ENCODE measurements at places on chromosomes 4 and X. TPM values are rescaled to one million over a fixed set of nuclear protein-coding genes. Genes with fewer than 3 reads are reported as not detected.

DNA sequence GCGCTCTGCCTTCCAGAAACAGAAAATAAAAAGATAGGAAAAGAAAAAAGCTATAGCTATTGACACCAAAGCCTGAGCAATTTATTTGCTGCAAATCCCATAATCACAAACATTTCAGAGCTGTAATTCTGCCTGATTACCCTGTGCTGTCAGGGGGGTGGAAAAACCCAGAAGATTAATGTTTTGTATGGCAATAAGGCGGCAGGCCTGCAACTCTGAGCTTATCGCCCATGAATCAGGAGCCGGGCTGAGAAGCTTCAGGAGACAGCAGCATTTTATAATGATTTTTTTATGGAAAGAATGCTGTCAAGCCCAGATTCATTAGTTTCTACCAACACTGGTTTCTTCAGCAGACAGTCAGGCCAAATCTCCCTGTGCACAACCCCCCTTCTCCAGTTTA is 82.6 kb upstream of the TMEM164 start:
- no peak for DNase-seq

DNA sequence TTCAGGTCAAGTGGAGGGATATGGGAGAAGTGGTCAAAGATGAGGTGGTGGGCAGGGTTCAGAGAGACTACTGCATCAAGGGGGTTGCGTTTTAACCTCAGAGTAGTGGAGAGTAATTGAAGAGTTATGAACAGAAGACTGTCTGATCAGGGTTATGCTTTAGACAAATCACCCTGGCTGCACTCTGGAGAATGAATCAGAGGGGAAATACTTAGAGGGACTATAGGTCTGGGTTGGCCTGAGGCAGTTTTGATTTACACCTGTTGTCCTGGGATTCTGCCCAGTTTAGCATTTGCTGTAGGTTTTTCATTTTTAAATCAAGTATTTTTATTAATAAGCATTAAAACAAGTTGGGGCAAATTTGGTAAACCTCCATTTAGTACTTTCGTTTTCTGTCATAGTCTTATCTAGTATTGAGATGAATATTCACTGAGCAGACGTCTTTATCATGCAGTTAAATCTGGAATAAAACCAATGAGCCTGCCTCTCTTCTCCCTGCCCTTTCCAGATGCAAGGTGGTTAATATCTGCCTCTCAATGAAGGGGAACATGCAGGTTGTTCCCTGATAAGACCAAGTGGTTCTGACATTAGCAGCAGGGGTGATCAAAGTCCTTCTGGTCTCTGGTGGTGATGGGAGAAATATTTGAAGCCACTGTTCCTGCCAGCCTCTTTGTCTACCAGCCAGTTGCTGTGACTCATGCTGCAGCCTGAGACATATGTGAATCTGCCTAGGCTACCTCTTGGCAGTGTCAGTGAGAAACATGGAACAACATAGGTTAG is 116.0 kb upstream of the RPS6KA3 start:
- peak; percentile 57 for DNase-seq

- no peak for DNase-seq
Measured at GRCh38 chr4:152689615-152690501, 10.1 kb upstream of the TMEM154 start.

DNA sequence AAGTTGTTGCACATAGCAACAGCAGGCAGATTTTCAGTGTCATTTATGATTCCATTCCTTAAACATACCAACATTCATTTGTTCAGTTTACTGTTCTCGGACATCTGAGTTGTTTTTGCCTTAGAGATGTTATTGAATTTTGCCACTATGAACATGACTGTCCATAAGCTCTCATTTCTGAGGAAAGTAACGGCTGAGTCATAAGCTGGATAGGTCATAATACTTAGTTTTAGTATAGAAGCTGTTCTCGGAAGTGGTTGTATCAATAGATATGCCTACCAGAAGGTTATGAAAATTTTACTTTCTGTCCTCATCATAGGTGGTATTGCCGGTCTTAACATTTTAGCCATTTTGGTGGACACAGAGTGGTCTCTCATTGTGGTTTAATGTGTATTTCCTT is 157.1 kb upstream of the CLNK start:
- no peak for DNase-seq

- DNase-seq = no peak
Measured at GRCh38 chr4:9901257-9901656, 119.8 kb downstream of the DRD5 start.

DNA sequence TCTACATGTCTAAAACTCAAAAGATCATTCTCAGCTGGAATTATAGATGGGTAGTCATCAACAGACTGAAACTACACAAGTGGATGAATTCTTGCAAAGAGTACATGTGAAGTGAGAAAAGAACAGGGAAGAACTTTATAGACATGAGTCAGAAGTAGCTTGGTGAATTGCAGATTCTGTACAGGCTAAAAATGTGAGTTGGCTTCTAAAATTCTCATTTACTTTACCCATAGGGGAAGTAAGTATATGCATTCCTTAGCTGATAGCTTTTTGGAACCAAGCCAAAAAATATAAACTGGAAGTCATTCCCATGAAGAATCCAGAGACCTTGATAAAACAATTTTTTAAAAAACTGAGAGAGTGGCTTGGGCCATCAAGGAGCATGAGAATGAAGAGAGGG is 584.2 kb upstream of the FTHL17 start:
- DNase-seq = no peak

DNA sequence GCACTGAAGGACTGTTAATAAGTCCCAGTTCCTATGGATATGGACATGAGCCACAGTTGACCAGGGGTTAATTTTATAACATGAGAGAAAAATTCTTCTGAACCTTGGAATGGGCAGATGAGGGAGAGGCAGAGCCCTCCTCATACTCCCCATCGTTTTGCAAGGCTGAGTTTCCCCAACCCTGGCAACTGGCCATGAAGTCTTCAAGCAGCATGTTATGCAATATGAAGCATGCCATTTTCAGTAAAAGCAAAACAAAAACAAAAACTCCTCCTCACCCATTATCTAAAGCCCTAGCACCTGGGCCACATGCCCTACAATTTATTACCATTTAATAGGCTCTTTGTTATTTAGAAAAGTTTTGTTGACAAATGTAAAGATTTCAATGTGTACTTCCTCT is 64.5 kb downstream of the GPC4 start:
- no peak for DNase-seq

GRCh38 chrX:130211415-130212186 is 39.8 kb downstream of the RAB33A start:
- DNase-seq = no peak

DNA sequence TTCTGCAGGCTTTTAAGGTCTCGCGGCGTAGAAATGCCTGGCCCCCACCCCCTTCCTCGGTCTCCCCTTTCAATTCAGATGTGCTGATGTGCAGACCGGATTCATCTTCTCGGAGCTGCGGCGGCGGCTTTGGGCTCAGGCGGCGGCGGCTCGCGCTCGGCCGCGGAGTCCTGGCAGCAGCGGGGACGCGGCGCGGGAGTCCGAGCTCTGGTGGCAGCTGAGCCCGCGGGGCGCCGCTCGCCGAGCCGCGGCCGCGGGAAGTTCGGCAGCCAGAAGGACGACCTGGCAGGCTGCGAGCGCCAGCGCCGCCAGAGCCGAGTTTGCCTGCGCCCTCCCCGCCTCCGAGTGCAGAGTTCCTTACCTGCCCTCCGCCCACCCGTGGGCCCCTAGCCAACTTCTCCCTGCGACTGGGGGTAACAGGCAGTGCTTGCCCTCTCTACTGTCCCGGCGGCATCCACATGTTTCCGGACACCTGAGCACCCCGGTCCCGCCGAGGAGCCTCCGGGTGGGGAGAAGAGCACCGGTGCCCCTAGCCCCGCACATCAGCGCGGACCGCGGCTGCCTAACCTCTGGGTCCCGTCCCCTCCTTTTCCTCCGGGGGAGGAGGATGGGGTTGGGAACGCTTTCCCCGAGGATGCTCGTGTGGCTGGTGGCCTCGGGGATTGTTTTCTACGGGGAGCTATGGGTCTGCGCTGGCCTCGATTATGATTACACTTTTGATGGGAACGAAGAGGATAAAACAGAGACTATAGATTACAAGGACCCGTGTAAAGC is 448 bp downstream of the TLL1 start:
- peak; percentile 79 for DNase-seq

DNA sequence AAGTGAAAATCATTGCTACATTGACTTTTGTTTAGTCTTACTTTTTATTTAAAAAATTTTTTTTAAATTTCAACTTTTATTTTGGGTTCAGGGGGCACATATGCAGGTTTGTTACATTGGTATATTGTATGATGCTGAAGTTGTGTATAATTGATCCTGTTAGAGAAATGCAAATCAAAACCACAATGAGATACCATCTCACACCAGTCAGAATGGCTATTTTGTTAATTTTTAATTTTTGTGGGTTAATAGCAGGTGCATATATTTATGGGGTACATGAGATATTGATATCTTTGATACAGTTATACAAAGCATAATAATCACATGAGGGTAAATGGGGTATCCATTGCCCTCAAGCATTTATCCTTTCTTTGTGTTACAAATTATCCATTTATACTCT is 34.1 kb downstream of the RBMX2 start:
- no peak for DNase-seq

DNA sequence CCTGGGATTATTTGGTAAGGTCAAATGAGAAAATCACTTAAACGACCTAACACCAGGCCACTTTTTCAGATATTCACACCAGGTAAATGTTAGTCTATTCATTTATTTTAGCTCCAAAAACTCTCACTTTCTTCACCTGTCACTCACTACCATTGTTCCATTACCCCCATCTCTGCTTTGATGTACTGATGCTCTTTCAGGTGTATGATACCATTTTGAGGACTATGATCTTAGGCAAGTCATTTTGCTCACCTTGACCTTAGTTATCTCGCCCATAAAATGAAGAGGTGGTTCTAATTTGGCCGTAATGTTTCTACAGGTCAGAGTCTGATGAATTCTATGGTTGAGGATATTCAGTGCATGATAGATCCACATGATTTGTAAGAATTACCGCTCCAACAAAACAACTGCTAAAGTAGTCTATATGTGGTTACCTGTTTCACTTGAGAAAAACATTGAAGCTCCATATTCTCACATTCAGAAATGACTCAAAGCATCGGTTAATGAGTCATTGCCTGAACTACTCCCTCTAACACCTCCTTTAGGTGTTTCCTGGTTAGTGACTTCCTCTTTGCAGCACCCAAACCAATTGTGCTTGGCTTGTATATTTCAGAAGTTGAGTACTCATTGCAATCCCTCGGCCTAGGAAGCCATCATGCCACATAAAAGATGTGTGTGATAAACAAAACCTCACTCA is 4.5 kb downstream of the DTHD1 start:
- DNase-seq = no peak

Gene CSAG1
- not detected for total RNA-seq

Gene USP26
- 13.5 TPM for total RNA-seq

Gene GC
- not detected for total RNA-seq

Gene CXorf65
- not detected for total RNA-seq

Gene ASMT
- total RNA-seq = not detected

Gene ZIC3
- total RNA-seq = not detected

Gene SH3D19
- 23.3 TPM for total RNA-seq
